Lung microvascular endothelial cell (primary cell): ENCODE measurements at places on chromosomes 7 and 10.

DNA sequence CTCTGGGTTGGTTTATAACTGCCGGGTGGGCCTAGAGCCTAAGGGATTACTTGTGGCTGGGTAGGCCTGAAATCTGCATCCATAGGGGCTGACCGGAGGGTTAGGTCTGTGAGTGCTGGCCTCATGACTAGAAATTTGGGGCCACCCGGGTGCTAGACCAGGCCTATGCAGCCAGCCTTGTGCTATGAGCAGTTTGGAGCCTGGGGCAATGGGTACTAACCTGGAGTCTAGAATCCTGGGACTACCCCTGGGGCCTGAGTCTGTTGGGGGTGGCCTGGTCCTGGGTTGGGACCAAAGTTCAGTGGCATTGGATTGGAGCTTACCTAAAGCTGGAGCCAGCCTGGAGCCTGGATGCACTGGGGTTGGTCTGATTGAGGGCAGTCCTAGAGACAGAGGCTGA is 995.2 kb downstream of the ANKRD7 start:
- DNase-seq, result no peak

DNA sequence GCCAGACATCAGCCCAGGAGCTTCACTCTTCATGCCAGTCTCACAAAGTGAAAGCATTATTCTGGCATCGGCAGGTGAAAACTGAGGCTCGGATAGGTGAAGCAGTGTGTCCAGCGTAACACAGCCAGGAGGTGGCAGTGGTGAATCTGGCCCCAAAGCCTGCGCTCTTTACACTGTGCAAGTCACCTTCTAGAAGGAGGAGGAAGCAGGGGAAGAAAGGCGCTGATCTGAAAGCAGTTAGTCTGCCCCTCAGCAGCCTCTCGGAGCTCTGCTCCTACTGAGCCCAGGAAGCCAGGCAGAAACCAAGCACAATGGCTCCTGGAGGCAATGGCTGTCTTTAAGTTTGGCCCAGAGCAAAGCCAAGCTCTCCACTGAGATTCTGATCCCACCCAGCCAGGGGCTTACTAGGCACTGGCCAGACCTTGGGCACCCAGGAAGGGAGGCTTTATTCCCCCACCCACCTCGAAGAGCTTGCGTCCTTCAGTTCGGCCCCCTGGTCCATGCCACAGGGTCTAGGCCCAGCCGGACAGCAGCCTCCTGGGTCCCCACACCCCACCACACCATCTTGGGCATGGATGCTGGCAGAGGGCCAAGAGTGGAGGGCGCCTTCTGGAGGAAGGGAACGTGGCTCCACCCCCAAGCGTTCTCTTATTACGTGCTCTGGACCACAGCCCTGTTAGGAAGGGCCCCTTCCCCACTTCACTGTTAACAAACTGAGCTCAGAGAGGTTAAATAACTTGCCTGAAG is 104.5 kb downstream of the GRID1 start:
- DNase-seq, result no peak

DNA sequence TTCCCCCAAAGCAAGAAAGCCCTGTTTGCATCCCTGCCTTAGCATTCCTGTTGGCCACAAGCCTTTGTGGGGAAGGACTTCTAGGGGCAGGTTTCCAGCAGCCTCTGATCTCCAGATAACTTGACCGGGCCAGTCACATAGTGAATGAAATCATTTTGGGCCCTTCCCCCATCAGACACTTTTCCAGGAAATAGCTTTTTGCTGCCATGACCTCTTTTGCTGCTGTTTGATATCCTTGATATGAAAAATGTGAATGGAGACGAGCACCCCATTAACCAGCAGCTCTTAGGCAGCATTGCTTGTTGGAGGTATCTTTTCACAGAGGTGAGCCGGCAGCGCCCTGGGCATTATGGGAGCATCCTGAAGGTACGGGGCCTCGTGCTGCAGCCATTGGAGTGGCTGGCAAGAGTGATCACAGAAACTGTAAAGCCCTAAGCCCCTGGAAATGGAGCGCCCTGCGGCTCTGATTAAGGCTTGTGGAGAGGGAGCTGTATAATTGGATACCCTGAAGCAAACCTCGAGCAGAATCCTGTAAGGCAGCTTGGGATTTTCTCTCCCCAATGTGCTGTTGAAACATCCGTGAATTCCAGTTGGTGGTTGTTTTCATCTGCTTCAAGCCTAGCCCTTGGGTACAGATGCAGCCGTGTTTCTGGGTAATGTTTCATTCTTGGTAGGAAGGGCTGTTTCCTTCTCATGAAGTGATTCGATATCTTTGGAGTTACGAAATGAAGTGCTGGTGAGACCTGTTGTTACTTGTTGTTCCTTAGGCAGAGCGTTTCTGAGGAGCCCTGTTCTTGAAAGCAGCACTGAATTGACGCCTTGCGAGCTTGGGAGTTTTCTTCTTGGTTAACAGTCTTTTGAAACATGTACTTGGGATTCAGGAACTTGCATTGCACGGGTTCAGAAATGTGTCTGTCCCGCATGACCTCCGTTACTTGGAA is 179.0 kb downstream of the PTEN start:
- DNase-seq, result no peak

DNA sequence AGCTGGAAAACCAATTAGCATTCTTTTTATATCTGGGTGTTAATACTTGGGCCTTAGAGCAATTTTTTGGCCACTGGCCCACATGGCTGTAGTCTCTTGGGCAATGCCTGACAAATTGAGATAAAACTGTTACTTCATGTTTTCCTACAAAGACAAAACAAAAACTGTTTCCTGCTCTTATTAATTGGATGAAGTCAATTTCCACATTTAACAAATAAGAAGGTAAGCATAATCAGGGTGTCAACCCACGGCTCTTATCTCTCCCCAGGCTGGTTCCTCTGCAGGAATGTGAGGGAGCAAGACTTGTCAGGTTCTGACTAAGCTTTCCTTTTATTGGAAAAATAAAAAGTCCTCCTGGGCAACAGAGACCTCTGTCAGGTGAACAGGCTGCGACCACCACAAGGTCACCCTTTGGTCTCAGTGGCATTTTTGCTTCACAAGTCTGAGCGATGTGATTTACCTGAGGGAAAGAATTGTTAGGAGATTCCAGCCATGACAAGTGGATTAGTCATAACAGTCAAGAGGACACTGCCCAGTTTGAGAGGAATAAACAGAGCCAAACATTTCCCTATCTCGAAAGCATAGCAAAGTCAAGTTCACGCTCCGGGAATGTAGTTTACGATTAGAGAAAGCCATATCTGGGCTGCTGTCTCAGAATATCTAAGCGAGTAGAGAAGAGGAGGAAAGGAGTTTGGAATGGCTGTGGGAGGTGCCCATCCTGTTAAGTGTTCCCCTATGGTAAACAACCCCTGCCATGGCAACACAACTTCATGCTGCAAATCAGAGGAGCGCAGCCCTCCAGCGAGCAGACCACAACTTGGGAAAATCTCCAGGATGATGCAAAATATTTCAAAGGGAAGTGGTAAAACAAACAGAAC is 144.4 kb downstream of the TES start:
- peak; percentile 99 for DNase-seq

DNA sequence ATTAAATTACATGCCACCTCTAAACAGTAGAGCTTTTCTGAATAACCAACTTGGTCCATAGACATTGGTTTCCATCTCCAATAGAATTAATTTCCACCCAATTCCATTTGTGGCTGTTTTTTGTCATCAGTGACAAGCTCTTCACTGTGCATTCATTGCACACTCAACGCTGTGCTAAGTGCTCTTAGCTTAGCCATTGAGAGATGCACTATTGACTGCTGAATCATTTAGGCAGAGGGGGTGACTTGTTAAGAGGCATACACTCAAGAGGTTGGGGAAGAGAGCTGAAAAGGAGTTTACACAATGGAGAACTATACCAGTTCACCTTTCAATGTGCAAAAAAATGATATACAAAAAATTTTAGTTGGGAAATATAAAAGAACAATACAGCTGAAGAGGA is 31.9 kb upstream of the CBLL1 start:
- DNase-seq, result no peak

DNA sequence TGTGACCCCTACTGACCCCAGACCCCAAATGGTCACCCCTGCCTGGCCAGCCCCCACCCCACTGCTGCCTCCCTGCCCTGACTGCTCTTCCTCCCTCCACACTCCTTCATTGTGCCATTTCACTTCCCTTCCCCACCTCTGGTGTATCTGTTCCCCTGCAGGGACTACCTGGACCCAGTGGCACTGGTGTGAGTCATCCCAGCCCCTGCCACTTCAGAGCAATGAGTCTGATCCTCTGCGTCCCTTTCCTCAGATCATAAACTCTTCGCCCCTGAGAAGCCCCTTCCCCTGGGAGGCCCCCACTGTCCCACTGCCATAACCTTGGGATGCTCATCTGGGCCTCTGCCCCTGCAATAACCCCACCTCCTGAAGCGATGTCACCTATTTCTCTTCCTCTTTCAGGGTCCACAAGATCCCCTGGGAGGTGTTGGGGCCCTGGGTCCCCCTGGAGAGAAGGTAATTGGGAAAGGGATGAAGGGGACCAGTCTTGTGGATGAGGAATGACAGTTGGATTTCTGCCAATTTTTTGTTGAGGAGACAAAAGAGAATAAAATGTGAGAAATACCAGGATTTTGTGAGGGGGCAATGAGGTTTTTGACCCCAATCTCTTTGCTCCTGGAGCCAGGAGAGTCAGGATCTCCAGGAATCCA is 19.1 kb upstream of the VOPP1 start:
- no peak for DNase-seq

- DNase-seq, result no peak
These were observed 23.1 kb upstream of the SRGN start for GRCh38 chr10:69064762-69065328.

DNA sequence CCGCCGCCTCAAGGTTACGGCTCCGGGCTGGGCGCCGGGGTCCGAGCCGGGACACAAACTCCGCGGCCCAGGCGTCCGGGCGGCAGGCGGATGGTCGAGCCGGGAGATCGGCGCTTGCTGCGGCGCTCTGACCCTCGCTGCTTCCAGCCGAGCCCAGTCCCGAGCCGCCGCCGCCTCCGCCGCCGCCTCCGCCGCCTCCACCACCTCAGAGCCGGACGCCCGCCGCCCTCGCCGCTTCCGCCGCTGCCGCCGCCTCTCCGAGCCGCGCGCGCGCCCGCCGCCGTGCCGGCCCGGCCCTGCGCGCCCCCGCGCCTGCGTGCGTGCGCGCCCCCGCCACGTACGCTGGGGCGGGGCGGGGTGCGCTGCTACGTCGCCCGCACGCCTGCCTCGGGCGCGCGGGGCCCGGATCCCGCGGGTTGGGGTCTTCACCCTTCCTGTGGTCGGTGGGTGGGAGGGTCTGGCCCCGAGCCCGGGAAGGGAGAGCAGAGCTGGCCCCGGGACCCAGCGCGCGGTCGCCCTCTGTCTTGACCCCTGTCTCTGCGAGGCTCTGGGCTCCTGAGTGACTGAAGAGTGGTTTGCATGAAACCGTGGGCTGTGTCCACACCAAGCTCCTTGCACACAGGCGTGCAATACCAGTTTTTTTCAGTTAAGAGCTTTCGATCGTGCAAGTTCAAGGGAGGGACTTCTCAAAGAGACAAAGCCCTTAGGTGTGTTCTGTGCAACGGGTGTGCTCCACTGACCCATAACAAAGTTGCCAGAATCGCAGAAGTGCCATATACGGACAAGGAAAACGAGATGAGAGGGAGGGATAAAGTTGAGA is at the start of gene SMURF1:
TSS of gene SMURF1 (minus strand) at position 256 of the 820 bp plus-strand sequence. CDS start 328 bp downstream, outside the sequence.
- DNase-seq, result peak; percentile 72

DNA sequence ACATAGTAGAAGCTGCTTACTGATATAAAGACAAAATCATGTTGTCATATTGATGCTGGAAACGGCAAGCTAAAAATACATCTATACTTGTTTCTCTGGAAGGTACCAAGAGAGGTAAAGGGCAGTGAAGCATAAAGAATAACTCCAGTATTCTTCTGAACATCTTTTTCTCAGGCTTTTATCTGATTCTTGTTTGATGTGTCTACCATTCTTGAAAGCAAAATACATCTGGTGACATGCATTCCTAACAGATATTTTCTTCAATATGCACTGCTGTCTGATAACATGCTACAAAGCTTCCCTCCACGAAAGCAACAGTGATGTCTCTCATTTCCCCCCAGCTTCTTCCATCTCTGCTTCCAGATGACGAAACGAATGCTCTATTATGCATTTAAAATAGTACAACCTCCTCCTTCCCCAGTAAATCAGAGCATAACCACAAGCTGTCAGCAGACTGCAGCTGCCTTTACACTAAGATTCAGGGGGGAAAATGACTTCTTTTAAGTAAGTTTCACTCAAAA is 100.8 kb downstream of the ARHGAP21 start:
- DNase-seq, result no peak

GRCh38 chr10:67657775-67658174 is 38.2 kb downstream of the CTNNA3 start:
- DNase-seq, result no peak
